Fibroblast of skin of back (primary cell): ENCODE measurements at places on chromosomes 4 and X.

DNA sequence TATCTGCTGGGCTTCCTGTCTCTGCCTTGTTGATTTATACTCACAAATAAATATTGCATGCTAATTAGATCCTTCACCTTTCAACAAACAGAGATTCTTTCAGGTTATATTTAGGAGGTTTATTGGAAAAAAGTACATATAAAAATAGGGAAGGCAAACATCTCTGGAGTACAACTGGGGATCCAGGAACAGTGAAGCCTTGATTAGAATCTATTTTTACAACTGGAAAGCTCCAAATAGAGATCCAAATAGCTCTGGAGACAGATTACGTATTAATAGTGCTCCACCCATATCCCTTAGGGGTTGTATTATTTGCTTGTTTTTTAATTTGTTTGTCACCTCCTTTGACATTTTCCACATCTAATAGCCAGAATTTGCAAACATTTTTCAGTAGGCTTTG is 46.9 kb upstream of the MAP9 start:
- no peak for DNase-seq

GRCh38 chrX:73728602-73729001 is 165.6 kb downstream of the CHIC1 start:
- DNase-seq, result no peak

DNA sequence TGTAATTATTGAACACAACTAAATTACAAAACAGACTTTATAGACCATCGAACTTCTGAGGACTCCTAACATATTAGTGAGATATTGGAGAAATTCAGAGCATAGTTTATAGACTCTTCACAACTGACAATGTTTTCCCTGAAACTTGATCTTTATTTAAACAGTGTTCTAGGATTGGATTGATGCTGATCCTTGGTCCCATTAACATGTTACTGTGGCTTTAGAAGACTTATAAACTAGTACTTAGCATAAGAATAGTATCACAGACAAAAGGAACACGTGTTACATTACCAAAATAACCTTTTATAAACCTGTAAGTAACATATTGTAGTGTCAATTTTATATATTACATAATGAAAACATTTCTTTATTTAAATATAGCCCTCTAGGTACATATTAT is 689.6 kb downstream of the CCSER1 start:
- no peak for DNase-seq

- DNase-seq, result no peak
Observed at GRCh38 chrX:15399962-15400391, 15.8 kb upstream of the VEGFD start.

DNA sequence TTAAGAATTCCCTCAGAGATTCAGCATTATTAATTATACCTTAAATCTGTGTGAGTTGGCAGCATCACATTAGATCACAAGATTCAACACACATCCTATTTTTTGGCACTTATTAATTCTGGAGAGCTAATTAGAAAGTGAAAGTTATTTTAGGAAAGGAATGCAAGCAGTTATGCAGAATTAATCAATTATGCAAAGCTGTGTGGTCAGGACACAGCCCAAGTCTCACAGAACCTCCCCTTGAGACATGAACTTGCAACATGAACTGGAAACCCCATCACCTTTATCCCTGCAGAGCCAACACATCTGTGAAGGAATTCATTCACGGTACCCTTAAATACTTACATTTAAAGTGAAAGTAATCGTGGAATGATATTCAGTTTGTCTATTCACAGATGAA is 80.5 kb downstream of the TSPAN5 start:
- DNase-seq, result no peak

DNA sequence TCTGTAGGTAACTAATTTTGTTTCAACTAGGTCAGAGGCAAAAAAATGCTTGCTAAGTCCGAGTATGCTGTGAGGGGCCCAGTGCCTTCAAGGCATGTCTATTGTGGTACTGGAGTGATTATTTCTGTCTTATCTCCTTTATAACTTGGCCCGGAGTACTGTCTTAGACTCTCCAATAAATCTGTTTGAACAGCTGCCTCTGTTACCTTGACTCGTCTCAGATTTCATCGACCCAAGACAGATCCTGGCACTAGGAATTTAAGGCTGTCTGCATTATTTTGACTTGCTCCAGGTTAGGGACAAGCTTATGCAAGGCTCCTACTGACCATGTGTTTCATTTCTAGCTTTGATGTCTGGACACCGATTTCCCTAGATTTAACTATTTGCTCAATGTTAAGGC is 41.1 kb upstream of the NKAP start:
- no peak for DNase-seq
